ENCODE measurements at places on chromosomes 11 and 22.

DNA sequence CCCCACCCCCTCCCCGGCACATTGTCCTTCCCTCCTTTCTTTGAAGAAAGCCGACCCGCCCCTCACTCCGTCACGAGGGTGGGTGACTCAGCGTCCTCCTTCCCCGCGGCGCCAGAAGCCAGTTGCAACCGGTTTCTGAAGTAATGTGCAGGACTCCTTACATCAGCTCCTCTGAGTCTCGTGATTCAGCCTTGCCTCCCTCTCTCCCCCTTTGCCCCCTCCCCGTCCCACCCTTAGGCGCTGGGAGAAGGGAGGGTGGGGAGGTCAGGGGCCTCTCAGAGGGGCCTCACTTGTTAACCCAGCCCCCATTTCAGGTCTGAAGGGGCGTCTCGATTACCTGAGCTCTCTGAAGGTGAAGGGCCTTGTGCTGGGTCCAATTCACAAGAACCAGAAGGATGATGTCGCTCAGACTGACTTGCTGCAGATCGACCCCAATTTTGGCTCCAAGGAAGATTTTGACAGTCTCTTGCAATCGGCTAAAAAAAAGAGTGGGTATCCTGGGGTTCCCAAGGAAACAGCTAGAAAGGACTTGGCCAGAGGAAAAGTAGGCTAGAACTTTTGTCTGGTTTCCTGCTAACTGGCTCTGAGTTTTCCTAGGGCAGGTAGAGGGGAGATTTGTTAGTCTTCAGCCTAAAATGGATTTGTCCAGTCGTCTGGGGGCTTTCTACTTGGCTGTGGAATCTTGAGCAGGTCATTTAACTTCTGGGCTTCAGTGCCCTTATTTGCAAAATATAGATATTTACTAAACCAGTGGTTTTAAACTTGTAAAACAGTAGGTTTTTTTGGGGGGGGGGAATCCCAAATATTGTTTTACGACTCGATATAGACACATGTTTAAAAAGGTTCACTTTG is 1.1 kb downstream of the SLC3A2 start:
- peak; percentile 94 for DNase-seq

GRCh38 chr22:34414467-34415440 is 494.5 kb upstream of the LARGE1 start:
- peak; percentile 8 for DNase-seq

DNA sequence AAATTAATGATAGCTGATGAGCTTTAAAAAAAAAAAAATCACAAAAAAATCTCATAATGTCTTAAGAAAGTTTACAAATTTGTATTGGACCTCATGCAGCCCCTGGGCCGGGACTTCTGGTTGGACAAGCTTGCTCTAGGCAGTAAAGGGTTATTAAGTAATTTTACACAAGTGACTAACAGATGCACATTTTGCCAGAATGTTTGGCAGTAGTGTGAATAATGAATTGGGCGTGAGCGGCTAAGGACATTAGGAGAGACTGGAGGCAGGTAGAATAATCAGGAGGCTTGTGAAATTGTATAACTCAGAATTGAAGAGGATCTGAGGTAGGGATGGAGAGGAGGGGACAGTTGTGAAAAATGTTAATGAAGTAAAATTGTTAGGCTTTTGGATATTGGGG is 77.4 kb downstream of the HIPK3 start:
- DNase-seq: no peak

DNA sequence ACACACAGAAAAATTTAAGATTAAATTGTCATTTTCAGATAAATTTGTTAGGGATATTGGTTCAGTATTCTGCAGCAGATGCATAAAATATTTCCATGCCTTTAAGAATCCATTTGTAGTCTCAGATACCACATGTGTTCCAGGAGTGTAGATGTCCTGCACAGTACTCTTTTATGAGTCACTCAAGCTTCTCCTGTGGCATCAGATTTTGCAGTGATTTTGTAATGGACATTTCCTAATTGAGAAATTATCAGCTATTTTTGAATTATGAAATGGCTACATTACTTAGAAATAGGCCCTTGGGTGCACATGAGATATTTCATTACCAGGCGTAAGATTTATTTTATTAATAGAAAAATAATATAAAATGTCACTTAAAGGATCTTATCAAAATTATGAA is 18.9 kb downstream of the MMP3 start:
- DNase-seq: no peak

DNA sequence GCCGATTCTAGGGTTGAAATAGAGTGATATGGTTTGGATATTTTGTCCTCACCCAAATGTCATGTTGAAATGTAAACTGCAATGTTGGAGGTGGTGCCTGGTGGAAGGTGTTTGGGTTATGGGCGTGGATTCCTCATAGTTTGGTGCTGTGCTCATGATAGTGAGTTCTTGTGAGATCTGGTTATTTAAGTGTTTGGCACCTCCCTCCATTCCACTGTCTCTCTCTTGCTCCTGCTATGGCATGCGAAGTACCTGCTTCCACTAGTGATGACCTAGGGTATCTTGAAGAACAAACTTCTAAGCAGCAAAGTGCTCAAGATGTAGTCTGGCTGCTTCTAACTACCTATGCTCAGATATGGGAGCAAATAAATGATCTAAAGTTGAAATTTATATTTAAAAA is 56.0 kb upstream of the TSPAN18 start:
- no peak for DNase-seq

- DNase-seq: no peak
These were observed 17.2 kb upstream of the FGF3 start for GRCh38 chr11:69836401-69836800.

DNA sequence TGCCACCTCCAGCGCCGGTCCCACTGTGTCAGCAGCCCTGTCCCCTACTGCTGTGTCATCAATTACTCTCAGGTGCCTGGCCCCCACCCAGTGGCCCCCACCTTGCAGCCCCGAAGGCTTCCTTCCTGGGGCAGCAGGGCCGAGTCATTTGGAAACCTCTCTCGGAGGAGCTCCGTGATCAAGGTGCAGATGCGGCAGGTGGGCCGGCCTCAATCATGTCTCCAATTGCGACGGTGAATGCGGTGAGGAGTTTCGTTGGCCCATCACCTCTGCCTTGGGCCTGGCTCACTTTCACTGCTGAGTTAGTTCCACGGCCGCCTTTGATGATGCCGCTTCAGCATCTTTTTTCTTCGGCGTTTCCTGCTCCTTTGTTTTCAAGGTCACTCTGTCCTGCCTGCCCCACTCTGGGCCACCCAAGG is 11.3 kb upstream of the CXCR5 start:
- DNase-seq: no peak

DNA sequence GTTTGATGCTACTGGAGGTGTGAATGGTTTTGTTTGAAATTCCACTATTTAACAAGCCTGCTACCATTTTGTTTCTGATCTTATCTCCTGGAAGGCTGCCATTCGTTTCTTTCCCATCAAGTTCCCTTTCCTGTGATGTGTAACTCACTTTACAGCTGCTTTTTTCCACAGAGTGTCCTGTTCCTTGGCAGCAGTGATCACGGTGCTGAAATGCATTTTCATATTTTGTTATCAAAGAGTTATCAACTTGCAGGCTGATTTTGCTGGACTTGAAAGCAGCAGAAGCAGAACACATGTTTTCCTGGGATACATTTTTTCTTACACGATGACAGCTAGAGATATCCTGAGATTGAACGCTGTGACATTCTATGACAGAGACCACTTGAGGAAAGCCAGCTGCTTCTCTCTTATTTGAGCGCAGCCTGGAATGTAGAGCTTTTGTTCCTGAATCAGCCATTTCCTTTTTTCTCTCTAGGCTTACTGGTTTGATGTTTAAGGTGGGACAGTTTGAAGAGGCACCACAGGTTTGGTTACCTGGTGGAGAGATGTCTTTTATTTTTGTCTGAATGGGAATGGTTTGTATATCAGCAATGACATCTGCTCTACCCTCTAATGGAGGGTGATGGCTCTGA is 34.7 kb downstream of the PRR14L start:
- no peak for DNase-seq

DNA sequence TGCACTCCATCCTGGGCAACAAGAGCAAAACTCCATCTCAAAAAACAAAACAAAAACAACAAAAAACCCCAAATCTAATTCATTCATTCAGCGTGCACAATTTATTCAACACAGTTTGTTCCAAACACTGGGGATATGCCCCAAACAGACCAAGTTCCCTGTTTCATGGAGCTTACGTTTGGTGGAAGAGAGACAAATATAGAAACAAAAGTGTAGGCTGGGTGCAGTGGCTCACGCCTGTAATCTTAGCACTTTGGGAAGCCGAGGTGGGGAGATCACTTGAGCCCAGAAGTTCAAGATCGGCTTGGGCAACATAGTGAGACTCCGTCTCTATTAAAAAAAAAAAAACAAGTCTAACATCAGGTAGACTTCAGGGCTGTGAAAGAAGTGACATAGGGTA is 52.4 kb downstream of the PTPRJ start:
- DNase-seq: no peak

- no peak for DNase-seq
These were observed 11.0 kb upstream of the AMOTL1 start for GRCh38 chr11:94757037-94757735.

DNA sequence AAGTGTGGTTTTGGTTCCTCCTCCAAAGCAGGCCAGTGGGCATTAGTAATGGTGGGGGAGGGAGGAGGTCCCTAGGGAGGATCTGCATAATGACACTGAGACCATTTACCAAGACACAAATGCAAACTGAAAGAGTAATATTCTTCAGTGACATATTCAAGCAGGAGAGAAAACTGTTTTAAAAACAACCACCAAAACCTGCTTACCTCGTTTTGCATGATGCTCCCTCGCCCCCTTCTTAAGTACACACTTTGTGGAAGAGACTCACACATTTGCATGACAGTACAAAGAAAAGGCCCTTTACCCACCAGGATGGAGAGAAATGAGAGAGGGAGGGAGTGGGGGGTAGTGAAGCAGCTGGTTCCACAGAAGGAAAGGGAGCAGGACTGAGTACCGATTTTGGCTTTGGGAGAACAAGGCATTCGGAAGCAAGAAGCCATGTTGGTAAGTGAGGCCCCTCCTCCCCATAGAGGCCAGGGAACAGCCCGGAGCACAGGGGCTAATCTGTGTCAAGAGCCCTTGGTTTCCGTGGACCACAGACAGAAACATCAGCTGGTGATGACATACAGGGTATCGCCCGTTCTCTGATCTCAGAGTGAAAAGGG is 13.0 kb upstream of the OPCML start:
- DNase-seq: no peak

DNA sequence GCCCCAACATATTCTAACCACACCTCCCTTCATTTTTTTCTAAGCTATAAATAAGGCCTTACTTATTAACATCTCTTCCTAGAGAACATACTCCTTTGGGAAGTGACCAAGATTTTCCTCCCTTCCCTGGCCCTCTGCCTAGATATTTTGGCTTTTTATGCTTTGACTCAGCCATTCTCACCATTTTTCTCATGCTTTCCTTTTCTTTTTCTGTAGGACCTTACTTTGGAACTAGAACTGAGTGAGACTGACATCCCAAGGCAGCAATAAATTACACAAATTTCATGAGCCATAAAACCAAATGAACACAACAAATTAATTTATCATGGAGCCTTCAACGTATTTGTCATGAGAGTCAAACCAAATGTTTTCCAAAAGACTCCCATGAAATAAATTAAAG is 142.7 kb upstream of the CTSC start:
- no peak for DNase-seq

All from stimulated activated CD4-positive, alpha-beta T cell treated with anti-CD3 and anti-CD28 coated beads, Interleukin-12 subunit alpha, Interleukin-12 subunit beta, amount 100 ng/mL, for 24 hours (primary cell).